DMS153 (cell line): ENCODE measurements at places on chromosomes 5 and 9.

GRCh38 chr9:113574441-113575262, 111.1 kb downstream of the RGS3 start:
- no peak for DNase-seq

- DNase-seq: peak; percentile 14
Measured at GRCh38 chr5:72109625-72110024, 2.4 kb downstream of the MAP1B start.

GRCh38 chr5:66516550-66516949, 79.6 kb upstream of the MAST4 start:
- no peak for DNase-seq

GRCh38 chr5:64497386-64497785, 8.4 kb upstream of the RGS7BP start:
- DNase-seq: no peak

GRCh38 chr5:73989956-73990355, 364.0 kb downstream of the ARHGEF28 start:
- DNase-seq: no peak

DNA sequence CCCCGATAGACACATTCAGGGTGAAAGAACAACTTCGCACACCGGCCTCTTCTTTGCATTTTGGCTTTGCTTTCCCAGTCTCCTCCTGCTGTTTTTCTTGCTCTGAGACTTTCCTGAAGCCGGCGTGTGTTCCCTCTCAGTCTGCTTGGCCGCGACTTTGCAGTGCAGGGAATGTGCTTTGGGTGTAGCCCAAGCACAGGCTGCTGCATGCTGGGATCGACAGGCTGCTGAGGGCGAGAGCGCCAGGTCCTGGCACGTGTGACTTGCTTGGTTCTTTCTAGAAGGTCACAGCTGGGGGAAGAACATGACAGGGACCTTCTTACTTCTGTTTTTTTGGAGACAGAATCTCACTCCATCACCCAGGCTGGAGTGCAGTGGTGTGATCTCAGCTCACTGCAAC, 40.6 kb downstream of the TENT4A start:
- DNase-seq: no peak

DNA sequence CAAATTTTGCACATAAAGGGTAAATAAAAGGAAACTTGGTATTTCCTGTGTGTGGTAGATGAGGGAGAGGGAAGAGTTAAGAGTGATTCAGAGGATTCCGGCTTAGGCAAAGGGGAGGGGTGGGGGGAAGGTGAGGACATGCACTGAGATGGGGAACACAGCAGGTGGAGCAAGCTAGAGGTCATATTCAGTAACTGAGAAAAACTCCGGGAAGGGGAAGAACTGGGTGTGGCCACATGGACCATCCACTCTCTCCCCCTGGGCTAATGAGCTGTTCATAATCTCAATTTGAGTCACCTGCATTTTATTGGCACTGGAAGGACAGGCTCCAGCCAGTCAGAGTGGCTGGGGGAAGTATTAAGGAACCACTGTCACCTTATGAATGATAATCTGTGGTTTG, 45.1 kb upstream of the UGCG start:
- no peak for DNase-seq

- no peak for DNase-seq
Measured at GRCh38 chr5:78824831-78825281, 160.3 kb downstream of the ARSB start.

DNA sequence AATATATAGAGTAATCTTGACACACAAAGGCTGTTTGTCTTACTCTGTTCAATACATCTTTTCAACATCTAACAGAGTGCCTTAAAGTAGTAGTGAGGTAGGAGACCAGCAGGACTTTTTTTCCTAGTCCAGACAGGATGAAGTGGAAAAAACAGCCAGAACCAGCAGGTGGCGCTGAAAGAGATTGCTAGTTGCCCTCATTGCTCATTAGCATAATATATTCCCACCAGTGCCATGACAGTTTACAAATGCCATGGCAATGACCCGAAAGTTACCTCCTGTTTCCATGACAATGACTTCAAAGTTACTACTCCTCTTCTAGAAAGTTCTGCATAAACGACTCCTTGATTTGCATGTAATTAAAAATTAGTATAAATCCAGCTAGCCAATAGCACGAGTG, 387.4 kb downstream of the ACTL7B start:
- DNase-seq: no peak

GRCh38 chr5:133289686-133290367, 238.0 kb downstream of the HSPA4 start:
- peak; percentile 62 for DNase-seq

DNA sequence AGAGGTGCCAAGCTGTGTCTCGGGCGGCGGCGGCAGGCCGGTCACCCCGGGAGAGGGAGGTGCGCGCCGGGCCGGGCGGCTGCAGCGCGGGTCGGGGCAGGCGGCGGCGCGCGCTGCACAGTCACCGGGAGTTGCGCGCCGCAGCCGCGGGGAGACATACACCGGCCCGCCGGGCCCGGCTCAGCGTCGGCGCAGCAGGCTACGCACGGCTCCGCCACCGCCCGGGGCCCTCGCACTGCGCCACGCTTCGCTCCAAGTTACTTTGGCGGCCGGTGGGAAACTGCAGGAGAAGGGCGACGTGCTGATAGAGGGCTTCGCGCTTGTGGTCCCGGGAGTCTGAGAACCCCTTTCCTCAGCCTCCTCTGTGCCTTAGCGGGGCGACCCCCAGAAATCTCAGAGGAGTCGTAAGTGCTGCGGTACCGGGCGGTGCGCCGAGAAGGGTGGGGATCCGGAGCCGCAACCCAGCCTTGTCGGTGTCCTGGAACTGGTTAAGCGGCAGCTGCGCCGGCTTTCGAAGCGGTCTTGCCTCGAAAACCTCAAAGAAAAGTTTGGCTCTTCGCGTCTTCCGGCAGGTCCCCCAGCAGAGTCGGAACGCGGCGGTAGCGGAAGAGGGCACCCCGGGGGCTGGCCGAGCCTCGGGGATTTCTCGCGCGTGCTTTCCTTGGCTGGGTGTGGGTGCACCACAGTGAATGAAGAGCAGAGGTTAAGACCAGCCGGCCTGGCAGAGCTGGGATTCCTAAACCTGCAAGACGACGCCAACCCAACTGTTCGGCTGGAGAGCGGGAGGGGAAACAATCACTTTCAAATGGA, at the start of gene EFNA5:
Gene EFNA5, minus strand, starts transcription at position 6 of the 810 bp plus-strand sequence.
- DNase-seq: no peak

GRCh38 chr9:34980181-34980761, 9.3 kb upstream of the DNAJB5 start:
- no peak for DNase-seq

DNA sequence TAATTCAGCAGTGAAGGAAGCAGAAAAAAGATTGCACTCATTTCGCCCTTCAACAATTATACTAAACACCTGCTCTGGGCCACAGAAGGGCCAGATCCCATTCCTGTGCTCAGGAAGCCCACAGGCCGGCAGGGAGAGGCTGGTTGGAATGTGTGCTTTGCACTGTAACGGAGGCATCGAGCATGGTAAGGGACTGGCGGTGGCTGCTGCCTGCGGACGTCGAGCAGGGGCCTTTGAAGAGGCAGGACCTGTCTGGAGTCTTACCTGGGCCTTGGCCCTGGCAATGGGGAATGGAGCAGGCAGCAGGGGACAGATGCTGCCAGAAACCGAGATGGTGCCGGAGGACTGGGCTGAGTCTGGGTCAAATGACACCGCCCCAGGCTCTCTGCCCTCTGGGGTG, 97.8 kb downstream of the KCNIP1 start:
- DNase-seq: no peak

DNA sequence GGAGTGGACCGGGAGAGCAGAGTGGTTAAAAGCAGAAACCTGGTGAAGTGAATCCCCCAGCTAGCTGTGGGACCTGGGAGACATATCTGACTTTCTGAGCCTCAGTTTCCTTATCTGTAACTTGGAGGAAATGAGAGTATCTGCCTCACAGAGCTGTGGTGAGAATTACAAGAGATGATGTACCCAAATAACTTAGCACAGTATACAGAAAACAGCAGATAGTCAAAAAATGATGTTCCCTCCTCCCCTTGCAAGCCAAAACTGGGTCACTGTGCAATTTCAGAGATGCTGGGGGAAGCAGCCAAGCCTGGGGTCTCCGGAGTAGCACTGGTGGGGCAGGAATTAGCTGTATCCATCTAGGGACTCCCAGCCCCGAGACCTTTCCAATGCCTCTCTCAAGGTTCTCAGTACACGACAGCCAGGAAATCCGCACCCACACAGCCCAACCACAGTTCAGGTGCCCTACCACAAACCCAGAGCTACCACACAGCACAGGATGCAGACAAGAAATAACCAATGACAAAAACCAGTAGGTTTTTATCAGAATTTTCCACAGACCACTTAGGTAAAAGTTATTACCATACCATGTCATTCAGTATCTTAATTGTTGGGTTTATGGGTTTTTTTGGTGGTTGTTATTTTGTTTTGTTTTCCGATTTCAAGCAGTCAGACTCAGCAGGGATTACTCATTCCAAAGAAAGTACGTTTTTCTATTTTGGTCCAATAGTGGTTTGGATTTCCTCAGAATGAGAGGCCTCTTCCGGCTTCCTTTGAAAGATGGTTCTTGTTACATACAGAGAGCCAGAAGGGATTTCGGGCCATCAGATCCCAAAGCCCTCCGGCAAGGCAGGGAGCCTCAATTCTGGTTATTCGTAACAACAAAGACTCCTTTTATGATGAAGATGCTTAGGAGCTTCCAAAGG, 4.9 kb upstream of the HRH2 start:
- DNase-seq: no peak
